B cell (primary cell): ENCODE measurements at places on chromosomes 12 and 14. TPM values are rescaled to one million over a fixed set of nuclear protein-coding genes. Genes with fewer than 3 reads are reported as not detected.

DNA sequence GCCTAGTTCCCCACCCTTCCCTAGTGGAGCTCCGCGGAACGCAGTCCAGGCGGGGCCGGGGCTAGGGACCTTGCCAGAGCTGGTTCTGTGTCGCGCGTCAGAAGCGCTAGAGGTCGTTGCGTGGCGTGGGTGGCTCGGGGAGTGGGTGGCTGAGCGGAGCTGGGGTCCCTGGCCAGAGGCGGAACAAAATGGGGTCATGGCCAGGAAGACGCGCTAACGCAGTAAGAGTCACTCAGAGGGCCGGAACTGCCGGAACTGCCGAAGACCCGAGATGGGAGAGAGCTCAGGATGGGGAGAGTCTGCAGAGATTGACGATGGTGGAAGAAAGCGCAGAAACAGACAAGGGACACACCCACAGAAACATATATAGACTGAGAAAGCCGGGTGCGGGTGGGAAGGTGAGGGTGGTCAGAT, 4.8 kb downstream of the DGKA start:
- no peak overlapping the region for H3K4me3 ChIP-seq
- DNase-seq: no peak
- no peaks in the 10 kb centered on the region for H3K27me3 ChIP-seq
- H3K36me3 ChIP-seq: peaks cover 69% of the 10 kb centered on the region
- H3K4me1 ChIP-seq: peaks cover 31% of the 10 kb centered on the region
- no peak overlapping the region for H3K27ac ChIP-seq

DNA sequence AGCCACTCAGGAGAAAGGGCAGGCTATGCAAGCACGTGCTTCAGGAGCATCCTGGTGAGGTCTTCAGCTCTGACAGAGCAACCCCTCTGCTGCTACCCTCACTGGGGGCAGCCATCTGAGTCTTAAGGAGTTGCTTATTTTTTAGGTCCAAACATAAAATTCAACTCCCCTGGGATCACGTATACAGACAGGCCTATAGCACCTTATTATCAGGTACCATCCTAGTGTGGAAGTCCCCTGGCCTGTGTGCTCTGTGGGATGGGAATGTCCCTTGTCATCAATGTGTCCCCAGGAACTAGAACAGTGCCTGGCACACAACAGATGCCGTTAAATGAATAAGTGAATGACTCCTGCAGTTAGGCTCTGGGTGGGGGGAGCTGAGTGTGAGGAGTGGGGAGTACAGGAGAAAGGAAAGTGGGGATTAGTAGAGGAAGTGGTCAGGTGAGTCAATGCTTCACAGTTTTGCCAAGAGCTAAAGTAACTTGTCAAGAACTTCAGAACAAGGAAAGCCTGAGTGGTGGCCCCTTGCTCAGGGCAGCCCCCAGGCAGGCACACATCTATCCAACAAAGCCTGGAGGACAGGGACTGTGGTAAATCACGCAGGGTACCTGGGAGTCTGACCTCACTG, 33.5 kb downstream of the DAD1 start:
- peaks cover 60% of the 10 kb centered on the region for H3K4me1 ChIP-seq
- H3K4me3 ChIP-seq: no peak overlapping the region
- no peaks in the 10 kb centered on the region for H3K27me3 ChIP-seq
- peak; percentile 75 for DNase-seq

- H3K4me1 ChIP-seq: peaks cover 7% of the 10 kb centered on the region
- no peak overlapping the region for H3K4me3 ChIP-seq
- no peaks in the 10 kb centered on the region for H3K36me3 ChIP-seq
Measured at GRCh38 chr12:51351913-51352532, 5.5 kb upstream of the CELA1 start.

- H3K36me3 ChIP-seq: no peaks in the 10 kb centered on the region
- H3K4me1 ChIP-seq: no peaks in the 10 kb centered on the region
- peaks cover 3% of the 10 kb centered on the region for H3K27me3 ChIP-seq
- no peak overlapping the region for H3K27ac ChIP-seq
Measured at GRCh38 chr14:20982646-20983369, 7.0 kb upstream of the METTL17 start.

DNA sequence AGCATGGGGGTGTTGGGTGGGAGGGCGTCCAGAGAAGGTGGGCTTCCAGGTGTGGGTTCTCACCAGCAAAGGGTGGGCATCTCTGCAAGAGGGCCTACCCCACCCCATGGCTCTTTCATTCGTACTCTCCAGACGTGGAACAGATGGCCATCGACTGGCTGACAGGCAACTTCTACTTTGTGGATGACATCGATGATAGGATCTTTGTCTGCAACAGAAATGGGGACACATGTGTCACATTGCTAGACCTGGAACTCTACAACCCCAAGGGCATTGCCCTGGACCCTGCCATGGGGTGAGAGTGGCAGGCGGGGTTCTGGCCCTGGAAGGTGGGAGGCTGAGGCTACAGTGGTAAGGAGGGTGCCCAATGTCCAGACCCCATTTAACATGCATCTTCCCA, 6.7 kb upstream of the LRP1-AS start:
- H3K27me3 ChIP-seq: no peaks in the 10 kb centered on the region
- H3K4me3 ChIP-seq: no peak overlapping the region
- no peak overlapping the region for H3K27ac ChIP-seq
- H3K4me1 ChIP-seq: peaks cover 14% of the 10 kb centered on the region
- DNase-seq: no peak

DNA sequence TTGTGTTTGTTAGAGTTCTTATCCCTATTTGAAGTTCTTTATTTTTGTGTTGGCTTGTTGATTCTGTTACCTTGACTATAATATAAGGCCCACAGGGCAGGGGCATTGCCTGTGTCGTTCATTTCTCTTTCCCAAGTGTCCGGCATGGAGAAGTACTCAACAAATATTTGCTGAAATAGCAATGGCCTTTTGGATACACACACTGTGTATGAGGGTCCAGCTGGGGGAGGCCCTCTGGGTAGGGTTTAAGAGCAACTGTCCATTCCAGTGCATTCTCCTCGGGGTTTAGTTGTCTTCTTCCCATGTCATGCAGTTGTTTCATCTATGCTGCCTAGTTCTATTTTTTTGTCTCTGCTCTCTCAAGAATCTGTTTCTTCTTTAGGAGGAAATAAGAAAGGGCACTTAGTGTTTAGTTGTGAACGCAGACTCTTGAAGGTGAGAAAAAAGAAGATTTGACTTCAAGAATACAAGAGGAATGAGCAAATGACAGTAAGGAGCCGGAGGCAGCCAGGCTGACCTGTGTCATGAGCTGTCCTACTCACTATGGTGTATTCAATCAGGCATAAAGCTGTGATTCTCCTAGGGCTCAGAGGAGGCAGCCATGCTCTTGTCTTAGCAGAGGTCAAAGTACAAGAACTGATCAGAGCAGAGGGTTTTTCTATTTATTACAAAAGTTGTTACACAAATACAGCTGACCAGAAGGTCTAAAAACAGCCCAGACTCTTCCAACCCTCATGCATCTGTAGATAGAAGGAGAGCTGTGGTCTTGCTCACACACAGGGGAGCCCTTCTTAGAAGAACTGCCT, 10.2 kb downstream of the ERG28 start:
- no peak overlapping the region for H3K4me3 ChIP-seq
- H3K27me3 ChIP-seq: no peaks in the 10 kb centered on the region
- no peaks in the 10 kb centered on the region for H3K4me1 ChIP-seq
- peaks cover 58% of the 10 kb centered on the region for H3K36me3 ChIP-seq
- DNase-seq: no peak

- H3K27ac ChIP-seq: no peak overlapping the region
- DNase-seq: no peak
- H3K36me3 ChIP-seq: no peaks in the 10 kb centered on the region
- H3K27me3 ChIP-seq: no peaks in the 10 kb centered on the region
Measured at GRCh38 chr12:65696227-65696626, 128.1 kb upstream of the HMGA2 start.

DNA sequence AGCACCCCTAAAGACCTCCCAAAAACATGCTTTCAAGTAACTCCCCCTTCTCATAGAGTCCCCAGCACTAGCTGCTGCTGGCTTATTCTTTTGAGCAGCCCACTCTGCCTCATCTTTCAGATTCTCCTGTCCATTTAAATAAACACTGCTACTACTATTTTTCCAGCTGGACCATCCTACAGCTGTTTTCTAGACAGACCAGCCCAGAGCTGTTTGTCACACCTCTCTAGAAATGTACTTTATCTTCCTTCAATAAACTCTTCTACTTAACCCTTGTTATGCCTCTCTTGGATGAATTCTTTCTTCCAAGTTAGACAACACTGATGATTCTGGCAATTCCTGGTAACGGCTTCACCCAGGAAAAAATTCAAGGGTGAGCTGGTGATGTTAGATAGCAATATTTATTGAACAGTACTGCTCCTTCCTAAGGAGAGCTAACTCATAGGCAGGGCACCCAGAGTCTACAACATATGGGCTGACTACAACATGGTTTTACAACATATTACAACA, 995.7 kb downstream of the LRFN5 start:
- H3K4me3 ChIP-seq: no peak overlapping the region
- DNase-seq: no peak
- no peaks in the 10 kb centered on the region for H3K36me3 ChIP-seq
- H3K4me1 ChIP-seq: no peaks in the 10 kb centered on the region
- no peak overlapping the region for H3K27ac ChIP-seq
- no peaks in the 10 kb centered on the region for H3K27me3 ChIP-seq

DNA sequence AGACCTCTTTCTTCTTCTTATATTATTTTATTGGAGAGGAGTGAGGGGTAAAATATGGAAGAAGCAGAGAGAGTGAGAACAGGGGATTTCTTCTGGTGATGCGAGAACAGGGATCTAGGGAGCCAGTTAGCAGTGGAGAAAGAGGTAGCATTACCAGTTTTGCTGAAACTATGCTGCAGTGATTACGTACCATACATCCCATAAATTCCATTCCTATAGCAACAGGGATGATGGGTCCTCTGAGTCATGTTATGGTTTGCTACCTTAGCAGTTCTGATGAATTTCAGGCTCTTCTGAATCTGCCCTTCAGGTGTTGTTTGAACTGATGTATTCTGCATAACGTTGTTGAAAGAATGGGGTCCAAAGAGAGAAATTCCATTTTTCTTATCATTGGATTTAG, 625.4 kb upstream of the LRFN5 start:
- no peaks in the 10 kb centered on the region for H3K36me3 ChIP-seq
- DNase-seq: no peak
- H3K27me3 ChIP-seq: no peaks in the 10 kb centered on the region
- H3K27ac ChIP-seq: no peak overlapping the region
- no peaks in the 10 kb centered on the region for H3K4me1 ChIP-seq

DNA sequence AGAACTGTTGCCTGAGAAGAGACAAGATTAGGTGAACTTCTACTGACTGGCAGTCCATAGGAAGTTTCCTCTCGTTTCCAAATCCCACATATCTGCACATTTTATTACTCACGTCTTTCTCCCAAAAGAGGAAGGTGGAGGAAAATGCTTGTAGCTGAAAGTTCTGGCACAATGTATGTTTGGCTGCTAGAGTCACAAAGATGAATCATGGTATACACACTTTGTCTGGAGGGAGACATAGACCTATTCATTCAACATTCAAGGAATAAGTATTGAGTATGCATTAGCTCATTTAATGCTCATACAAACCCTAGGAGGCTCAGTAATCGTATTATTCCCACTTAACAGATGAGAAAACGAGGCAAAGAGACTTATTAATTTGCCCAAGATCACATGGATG, 291.8 kb downstream of the FOXN3 start:
- H3K27me3 ChIP-seq: no peaks in the 10 kb centered on the region
- no peak for DNase-seq
- H3K36me3 ChIP-seq: no peaks in the 10 kb centered on the region
- no peaks in the 10 kb centered on the region for H3K4me1 ChIP-seq
- H3K4me3 ChIP-seq: no peak overlapping the region
- no peak overlapping the region for H3K27ac ChIP-seq

DNA sequence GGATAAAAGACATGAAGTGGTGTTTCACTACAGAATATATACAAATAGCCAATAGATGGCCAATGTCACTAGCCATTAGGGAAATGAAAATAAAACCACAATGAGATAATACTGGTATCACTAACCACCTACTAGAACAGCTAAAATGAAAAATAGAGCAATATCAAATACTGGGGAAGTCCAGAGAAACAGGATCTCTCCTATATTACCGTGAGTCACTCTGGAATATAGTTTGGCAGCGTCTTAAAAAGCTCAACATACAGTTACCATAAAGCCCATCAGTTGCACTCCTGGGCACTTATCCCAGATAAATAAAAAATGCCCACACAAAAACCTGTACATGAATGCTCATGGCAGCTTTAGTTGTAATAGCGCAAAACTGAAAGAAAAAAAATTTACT, 101.7 kb downstream of the TMTC1 start:
- no peak for DNase-seq
- no peak overlapping the region for H3K4me3 ChIP-seq
- no peaks in the 10 kb centered on the region for H3K27me3 ChIP-seq
- H3K4me1 ChIP-seq: no peaks in the 10 kb centered on the region

- peak overlapping the region; percentile 85 for H3K4me3 ChIP-seq
- peak; percentile 36 for DNase-seq
- peaks cover 30% of the 10 kb centered on the region for H3K4me1 ChIP-seq
- H3K36me3 ChIP-seq: no peaks in the 10 kb centered on the region
- peak overlapping the region; percentile 86 for H3K27ac ChIP-seq
- H3K27me3 ChIP-seq: no peaks in the 10 kb centered on the region
Measured at GRCh38 chr14:45252366-45253069, 484 bp downstream of the MIS18BP1 start.

DNA sequence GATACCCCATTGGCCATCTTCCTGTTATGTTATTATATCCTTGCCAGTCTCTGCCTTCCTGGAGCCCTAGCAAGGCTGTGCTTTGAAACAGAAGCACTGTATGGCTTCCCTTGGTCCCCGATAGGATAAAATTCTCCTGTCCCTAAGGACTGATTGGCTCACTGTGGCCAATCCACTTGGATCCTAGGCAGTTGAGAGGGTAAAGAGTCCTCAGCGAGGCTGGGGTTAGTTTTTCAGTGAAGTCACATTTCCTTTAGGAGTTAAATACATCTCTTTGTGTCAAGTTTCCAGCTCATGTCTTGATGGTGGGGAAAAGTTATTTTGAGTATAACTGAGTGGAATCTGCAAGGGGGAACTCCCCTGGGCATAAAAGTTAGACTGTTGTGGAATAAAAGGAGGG, 7.3 kb downstream of the AACS start:
- peaks cover 3% of the 10 kb centered on the region for H3K36me3 ChIP-seq
- no peak overlapping the region for H3K4me3 ChIP-seq
- H3K27me3 ChIP-seq: no peaks in the 10 kb centered on the region
- no peaks in the 10 kb centered on the region for H3K4me1 ChIP-seq
- no peak for DNase-seq
- H3K27ac ChIP-seq: no peak overlapping the region

- no peak overlapping the region for H3K27ac ChIP-seq
- no peaks in the 10 kb centered on the region for H3K4me1 ChIP-seq
- H3K27me3 ChIP-seq: no peaks in the 10 kb centered on the region
- H3K36me3 ChIP-seq: no peaks in the 10 kb centered on the region
- no peak overlapping the region for H3K4me3 ChIP-seq
- no peak for DNase-seq
Measured at GRCh38 chr12:130076752-130077151, 85.5 kb upstream of the FZD10 start.

GRCh38 chr12:75120311-75120711, 89.3 kb downstream of the KCNC2 start:
- H3K4me1 ChIP-seq: no peaks in the 10 kb centered on the region
- H3K4me3 ChIP-seq: no peak overlapping the region
- H3K27me3 ChIP-seq: no peaks in the 10 kb centered on the region
- DNase-seq: no peak
- H3K36me3 ChIP-seq: no peaks in the 10 kb centered on the region

- DNase-seq: no peak
- H3K27me3 ChIP-seq: no peaks in the 10 kb centered on the region
- H3K36me3 ChIP-seq: no peaks in the 10 kb centered on the region
- H3K4me3 ChIP-seq: no peak overlapping the region
- H3K27ac ChIP-seq: no peak overlapping the region
Measured at GRCh38 chr12:29739279-29739991, 44.3 kb downstream of the TMTC1 start.

A2ML1 gene
- total RNA-seq: not detected in 2 replicates

PCBP2 gene
- total RNA-seq: 916 and 944 TPM in 2 replicates

PLBD1 gene
- total RNA-seq: 0.87 and 1.1 TPM in 2 replicates

HOXC9 gene
- total RNA-seq: not detected in 2 replicates

OTX2 gene
- not detected in 2 replicates for total RNA-seq

FGD6 gene
- total RNA-seq: 7.3 and 8.4 TPM in 2 replicates
